ENCODE measurements at places on chromosomes 13 and 19.
A peak's percentile ranks its signal among the peaks of the same experiment; 100 is the strongest.

- no peak for DNase-seq
Measured at GRCh38 chr13:71935166-71935840, 68.3 kb upstream of the DACH1 start.

- DNase-seq, result no peak
Measured at GRCh38 chr13:67619995-67620380, 389.9 kb upstream of the PCDH9 start.

GRCh38 chr13:107275945-107276614 lies 708.1 kb upstream of the ARGLU1 start:
- peak; percentile 48 for DNase-seq

GRCh38 chr13:19676168-19676567 lies 42.7 kb downstream of the MPHOSPH8 start:
- no peak for DNase-seq

- DNase-seq, result no peak
Measured at GRCh38 chr13:106246242-106246641, 289.2 kb downstream of the EFNB2 start.

DNA sequence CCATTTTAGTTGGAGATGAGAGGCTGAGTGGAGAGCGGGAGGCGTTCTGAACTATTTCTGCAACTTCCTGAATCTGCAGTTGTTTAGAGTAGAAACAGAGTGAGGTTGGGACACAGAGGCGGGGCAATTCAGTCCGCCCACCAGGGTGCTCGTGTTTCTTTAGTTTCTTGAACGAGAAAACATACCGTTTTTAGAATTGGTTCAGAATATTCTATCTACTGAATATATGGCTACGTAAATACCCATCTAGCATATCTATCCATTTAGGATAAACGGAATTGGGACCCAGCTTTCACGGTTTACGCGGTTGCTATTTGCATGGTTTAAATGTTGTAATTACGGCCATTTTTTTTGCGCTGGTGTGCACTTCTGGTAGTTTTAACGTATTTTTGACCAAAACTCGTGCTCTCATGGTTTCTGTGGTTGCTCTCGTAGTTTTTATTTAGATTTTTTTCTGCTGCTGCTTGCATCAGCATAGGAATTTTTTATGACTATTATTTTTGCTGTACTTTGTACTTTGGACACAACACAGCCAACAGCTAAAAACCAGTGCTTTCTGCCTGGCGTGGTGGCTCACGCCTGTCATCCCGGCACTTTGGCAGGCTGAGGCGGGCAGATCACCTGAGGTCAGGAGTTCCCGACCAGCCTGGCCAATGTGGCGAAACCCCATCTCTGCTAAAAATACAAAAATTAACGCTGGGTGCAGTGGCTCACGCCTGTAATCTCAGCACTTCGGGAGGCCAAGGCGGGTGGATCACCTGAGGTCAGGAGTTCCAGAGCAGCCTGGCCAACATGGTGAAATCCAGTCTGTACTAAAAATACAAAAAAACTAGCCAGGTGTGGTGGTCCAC lies 32.7 kb downstream of the TIMM13 start:
- DNase-seq, result no peak

- no peak for DNase-seq
Measured at GRCh38 chr13:97629601-97630272, 195.8 kb downstream of the RAP2A start.

GRCh38 chr19:33545217-33545981 lies 23.8 kb upstream of the PEPD start:
- DNase-seq, result no peak

DNA sequence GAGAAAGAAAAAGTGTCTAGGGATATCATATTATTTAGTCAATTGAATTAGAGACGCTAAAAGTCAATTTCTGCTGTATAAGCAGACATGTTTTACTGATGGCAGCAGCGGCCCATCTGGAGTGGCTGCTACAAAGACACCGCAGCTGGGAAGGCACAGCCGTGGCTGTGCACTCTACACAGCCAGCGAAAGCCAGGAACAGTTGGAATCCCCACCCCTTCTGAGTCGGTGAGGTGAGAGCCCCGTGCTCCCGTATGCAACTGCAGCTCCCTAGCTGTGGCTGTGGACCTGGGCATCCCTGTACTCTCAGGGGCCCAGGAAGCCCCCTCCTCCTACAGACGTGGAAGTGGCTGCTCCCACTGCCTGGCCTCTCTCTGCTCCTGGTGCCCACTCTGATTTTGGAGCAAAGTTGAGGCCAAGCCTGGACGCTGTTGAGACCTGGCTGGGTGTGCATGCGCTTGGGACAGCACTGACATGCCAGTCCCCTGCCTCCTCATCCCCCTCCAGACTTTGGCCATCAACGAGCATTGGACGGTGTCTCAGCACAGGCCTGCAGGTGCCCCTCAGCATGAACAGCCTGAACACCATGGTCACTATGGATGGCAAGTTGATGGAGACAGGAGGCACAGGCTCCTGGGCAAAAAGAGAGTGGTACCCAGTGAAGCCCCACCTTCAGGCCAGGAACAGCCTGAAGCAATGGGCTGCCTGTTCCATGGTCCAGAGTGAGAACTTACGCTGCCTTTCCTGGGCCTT lies 944.0 kb upstream of the MIR17HG start:
- DNase-seq, result no peak

DNA sequence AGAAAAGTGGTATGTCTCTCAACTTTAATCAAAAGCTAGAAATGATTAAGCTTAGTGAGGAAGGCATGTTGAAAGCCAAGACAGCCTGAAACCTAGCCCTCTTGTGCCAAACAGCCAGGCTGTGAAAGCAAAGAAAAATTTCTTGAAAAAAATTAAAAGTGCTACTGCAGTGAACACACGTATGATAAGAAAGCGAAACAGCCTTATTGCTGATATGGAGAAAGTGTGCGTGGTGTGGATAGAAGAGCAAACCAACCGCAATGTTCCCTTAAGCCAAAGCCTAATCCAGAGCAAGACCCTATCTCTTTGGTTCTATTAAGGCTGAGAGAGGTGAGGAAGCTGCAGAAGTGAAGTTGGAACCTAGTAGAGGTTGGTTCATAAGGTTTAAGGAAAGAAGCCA lies 96.4 kb downstream of the ZDHHC20 start:
- DNase-seq, result no peak

GRCh38 chr13:98751367-98751782 lies 1.1 kb downstream of the SLC15A1 start:
- DNase-seq, result no peak

DNA sequence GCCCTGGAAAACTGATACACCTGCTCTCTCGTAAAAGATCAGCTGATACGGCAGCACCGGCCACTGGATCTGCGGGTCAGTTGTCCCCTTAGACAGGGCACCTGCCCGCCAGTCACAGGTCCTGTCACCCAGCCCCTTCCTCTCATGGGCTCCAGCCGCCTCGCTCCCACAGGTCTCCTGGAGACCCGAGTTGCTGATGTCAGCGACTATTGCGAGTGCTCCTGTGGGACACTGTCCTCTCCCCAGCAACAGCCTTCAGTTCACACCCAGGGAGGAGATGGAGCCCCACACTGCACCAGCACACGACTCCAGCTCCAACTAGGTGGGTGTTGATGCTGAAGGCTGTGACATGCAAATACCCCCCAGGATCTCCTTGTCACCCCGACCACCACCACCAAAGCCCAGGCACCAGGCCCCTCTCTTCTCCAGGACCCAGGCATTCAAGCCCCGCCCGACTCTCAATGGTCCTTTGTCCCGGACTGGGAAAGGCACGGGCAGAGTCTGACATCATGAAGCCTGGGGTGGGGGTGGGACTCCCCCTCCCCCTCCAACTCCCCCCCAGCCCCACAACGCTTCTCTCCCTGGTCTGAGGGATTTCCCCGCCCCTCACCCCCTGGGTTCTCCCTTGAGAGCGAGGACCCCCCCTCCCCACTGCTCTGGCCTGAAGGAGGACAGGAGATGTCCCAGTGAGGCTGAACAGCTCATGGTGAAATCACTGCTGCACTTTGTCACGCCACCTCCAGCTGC lies 1.4 kb upstream of the MAG start:
- no peak for DNase-seq
